ENCODE measurements at places on chromosomes 16 and 17.
A peak's percentile ranks its signal among the peaks of the same experiment; 100 is the strongest.

DNA sequence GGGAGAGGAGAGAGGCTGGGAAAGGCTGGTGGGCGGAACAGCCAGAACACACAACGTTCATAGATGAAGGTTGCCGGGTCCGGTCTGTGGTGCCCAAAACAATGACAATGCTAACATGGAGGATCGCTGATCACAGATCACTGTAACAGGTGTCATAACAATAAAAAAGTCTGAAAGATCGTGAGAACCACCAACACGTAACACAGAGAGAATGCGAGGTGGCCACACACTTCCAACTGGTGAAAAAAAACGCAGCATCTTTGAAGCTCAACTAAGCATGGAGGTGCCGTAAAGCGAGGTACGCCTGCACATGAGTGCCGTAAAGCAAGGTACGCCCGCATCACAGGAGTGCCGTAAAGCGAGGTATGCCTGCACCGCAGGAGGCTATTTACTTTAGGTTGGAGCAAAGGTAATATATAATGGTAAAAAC lies 42.3 kb downstream of the ABR start:
- peak; percentile 20 for DNase-seq

DNA sequence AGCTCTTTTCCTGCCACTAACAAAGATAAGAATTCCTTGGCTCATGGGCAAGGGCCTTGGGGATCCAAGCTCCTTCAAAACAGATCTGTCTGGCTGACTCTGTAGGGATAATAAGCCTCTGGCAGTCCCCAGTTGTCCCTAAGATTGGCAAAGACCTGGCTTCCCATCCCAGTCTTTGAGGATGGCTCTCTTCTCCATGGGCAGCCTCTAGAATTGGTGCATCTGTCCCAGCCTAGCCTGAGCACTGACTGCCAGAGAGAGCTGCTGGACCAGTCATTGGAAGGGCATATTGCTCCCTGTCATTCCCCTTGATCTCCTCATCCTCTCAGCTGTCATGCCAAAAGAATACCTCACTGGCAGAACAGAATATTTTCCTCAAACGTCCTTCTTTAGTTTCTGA lies 13.2 kb upstream of the CUEDC1 start:
- no peak for DNase-seq

DNA sequence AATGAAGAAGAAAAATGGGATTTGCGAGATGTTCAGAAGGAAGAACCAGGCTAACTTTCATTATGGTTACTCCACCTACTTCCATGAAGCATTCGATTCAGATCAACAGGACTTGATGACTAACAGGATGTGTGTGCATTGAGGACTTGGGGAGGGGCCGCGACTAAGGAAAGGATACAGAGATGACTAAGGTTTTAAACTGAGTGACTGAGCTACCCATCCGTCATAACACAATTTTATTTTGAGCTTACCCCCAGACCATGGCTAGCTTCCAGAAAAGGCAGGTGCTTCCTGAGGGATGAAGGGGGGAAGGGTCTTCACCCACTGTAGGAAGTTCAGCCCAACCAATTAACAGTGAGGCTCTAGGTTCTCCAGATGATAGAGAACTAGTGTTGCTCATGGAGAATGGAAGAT lies 2.5 kb upstream of the CDYL2 start:
- no peak for DNase-seq

GRCh38 chr17:64216000-64216337 lies 47.1 kb downstream of the TEX2 start:
- DNase-seq: no peak

- DNase-seq: no peak
These were observed 2.7 kb downstream of the MAP3K14 start for GRCh38 chr17:45313996-45314740.

DNA sequence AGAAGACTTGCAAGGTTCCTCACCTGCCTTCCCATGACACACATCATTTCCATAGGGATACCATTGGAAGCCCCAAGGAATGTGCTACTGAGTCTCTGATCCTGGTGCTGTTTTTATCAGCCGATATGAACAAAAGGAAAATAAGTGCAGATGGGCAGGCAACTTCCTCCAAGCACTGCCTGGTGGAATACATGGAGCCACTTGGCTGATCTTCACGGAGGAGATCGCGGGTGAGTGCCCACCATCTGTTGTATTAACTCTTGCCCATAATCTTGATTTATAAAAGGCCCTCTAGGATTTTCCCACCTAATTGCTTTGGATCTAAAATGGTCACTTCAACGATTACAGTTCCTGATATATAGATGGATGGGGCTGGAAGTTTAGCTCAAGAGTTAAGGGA lies 24.7 kb upstream of the CDRT15 start:
- DNase-seq: no peak

- no peak for DNase-seq
These were observed 11.1 kb upstream of the ZNF652 start for GRCh38 chr17:49373115-49373514.

DNA sequence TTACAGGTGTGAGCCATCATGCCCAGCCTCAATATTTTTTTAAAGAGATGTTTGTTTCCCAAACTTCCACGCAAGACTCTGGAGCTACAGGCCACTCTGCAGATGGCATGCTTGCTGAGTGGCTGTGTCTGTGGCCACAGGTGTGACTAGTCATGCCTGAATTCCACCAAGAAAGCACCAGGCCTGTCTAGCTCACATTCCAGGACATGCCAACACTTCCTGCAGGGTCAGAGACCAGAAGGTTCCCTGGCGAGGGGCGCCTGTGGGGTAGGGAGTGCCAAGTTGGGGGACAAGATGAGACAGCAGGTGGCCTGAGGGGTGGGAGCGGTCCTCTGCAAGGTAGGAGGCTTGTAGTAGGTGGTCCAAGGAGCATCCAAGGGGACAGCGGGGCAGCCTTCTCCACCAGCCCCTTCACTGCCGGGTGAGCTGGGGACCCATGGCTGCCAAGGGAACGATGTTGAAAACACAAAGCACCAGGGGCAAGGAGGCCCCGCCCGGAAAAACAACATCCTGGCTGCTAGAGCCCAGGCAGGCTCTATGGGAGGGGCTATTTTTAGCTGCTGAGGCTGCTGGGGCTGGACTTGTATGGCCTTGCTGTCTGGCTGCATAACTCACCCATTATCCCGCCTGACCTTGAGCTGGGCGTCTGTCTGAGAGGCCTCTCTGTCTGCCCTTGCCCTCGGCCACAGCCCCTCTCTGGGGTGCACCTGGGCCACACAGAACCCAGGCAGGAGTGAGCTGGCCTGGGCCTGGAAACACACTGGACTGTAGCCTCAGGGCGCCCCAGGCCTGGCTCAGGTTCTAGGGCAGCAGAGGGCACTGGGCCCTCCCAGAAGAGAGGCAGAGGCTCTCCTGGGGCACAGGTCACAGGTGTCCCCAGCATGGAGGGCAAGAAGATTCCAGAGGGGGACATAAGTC lies 5.7 kb downstream of the TRIM47 start:
- DNase-seq: no peak

DNA sequence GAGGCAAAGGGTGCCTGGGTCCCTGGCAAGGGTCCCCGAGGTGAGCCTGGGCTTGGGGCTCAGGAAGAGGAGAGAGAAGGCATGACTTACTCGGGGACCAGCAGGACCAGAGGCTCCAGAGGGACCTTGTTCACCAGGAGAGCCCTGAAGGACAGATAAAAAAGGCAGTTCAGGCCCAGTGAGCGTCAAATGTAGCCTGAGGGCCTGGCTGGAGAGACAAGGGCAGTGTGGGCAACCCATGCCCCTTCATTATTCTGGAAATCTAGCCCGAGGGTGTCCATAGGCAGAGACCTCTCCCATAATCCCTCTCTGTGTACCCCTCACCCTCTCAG lies 14.1 kb downstream of the COL1A1 start:
- DNase-seq: no peak

DNA sequence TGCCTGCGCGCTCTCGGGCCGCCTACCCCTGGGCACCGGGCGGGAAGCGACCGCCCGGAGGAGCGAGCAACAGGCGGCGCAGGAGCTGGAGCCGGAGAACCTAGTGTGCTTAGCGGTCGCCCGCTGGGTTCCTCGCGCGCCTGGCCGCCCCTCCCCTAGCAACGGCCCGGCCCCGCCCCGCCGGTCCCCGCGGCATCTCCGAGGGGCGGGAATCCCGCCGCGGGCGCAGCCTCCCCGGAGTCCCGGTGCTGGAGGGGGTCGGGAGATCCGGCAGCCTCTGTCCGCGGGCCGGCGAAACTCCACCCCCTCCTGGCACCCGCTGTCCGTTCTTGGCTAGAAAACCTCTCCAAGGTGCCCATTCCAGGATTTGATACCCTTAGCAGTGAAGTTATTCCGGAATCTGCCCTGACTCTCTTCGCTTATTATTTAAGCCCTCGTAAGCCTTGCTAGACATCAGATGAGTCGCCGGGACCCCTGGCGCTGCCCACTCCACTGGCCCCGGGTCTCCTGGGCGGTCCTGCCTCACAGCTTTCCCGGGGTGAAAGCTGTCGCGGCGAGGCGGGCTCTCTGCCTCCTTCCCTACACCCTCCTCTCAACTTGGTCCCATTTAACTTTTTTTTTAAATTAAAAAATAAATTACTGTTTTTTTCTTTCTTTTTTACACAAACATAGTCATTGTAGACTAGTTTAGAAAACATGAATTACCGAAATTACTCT lies at the start of gene RPRML:
Gene RPRML (minus strand): TSS at position 107 of the 717 bp plus-strand sequence. CDS start 246 bp downstream, outside the sequence.
- no peak for DNase-seq

GRCh38 chr16:3580251-3580651 lies 3.0 kb upstream of the NLRC3 start:
- no peak for DNase-seq

DNA sequence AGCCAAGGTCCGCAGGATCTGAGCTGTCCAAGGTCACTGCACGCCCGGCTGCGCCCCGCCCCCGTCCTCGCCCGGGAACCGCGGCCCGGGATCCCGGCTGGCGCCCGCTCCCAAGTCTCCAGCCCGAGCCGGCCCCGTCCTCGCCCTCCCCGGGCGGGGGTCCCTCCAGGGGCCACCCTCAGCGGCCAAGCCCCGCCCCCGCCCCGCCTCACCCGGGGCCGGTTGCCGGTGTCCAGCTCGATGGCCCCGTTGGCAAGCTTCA lies 216 bp downstream of the VPS9D1 start:
- DNase-seq: no peak

GRCh38 chr16:19481296-19481695 lies 40.6 kb downstream of the GDE1 start:
- DNase-seq: peak; percentile 88

- DNase-seq: no peak
These were observed 55.2 kb downstream of the NKD1 start for GRCh38 chr16:50603206-50604064.

- no peak for DNase-seq
These were observed 16.6 kb downstream of the G6PC1 start for GRCh38 chr17:42917236-42917603.

GRCh38 chr17:34361478-34362061 lies 1.5 kb downstream of the CCL1 start:
- peak; percentile 57 for DNase-seq

GRCh38 chr16:50742576-50743200 lies 802 bp downstream of the CYLD start:
- DNase-seq: peak; percentile 45

- peak; percentile 92 for DNase-seq
These were observed at the start of gene CYB5B for GRCh38 chr16:69424053-69424934. CYB5B (plus strand) TSS chr16:69424619; CDS start chr16:69424684, 65 bp downstream.

DNA sequence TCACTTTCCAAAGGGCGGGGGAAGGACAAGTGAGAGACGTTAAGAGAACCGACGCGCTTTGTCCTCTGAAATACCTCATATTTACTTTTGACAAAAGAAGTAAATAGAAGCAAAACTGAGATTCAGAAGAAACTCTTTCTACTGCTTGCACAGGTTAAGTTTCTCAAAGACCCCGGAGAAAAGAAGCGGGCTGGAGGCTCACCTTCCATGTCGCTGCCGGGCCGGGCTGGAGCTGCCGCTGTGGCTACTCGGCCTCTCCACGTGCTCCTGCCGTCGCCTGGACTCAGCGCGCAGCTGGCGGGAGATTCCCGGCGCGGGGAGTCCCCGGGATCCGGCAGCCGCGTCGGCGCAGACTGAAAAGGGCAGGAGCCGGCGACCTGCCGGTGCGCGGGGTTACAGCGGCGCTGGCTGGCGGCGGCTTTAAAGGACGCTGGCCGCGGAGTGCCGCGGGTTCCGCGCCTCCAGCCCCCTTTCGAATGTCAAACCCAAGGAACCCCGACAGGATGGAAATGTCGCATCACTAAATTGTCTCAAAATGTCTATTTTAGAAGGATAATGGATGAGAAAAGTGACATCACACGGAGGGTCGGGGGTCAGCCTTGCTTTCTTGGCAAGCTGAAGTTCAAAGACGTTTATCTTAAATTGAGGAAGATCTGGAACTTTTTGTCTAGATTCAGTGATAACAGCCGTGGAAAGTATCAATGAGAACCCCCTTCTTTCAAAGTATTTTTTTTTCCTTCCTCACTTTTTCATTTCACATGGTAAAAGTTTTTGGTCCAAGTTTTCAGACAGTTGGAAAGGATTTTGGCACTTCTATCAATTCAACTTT lies at the start of gene IKZF3:
Gene IKZF3 (minus strand): TSS at position 395 of the 829 bp plus-strand sequence. CDS start 186 bp downstream, at position 209.
- DNase-seq: no peak

DNA sequence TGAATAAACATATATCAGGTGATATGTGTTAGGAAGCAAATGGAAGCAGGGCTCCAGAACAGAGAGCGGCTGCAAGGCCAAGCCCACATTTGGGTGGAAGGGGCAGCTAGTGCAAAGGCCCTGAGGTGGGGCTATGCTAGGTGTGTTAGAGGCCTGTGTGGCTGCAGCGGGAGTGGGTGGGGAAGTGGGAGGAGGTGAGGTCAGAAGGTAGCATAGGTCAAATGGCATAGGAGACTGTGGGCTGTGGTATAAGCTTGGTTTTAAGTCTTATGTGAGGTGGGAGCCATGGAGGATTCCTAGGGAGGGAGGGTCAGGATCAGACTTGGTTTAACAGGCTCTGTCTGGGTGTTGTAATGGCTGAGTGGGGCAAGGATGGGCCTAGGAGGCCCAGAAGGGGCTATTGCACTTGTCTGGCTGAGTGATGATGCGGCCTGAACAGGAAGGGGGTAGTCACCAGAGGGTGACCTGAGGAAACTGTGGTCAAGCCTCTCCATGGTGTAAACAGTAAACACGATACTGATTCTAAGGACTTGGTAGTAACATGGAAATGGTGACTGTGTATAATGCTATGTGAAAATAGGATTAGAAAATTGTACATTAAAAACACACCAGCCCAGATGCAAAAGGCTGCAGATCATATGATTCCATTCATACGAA lies 31.1 kb downstream of the RAI1 start:
- DNase-seq: no peak

- no peak for DNase-seq
These were observed 17.6 kb upstream of the PEMT start for GRCh38 chr17:17609121-17609520.

DNA sequence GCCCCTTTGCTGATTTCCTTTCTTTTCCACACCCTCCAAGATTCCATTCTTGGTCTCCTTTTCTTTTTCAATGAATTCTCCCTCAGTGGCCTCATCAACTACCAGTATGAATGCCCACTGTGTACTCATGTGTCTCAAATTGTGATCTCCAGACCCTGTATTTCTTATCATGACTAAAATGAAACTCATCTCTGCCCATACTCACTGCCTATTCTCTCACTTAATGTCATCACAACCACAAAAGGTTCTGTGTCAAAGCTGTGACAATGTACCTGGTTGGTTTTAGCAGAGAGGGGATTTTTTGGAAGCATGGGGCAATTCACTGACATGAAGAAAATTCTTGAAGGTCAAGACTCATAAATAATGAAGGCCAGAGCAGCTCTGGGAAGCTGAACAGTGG lies 11.5 kb upstream of the TBX4 start:
- no peak for DNase-seq
